Keratinocyte (primary cell): ENCODE measurements at places on chromosomes 1 and 21.
A peak's percentile ranks its signal among the peaks of the same experiment; 100 is the strongest.

- peak; percentile 79 for DNase-seq
Measured at GRCh38 chr1:151568626-151569088, 28.5 kb downstream of the TUFT1 start.

DNA sequence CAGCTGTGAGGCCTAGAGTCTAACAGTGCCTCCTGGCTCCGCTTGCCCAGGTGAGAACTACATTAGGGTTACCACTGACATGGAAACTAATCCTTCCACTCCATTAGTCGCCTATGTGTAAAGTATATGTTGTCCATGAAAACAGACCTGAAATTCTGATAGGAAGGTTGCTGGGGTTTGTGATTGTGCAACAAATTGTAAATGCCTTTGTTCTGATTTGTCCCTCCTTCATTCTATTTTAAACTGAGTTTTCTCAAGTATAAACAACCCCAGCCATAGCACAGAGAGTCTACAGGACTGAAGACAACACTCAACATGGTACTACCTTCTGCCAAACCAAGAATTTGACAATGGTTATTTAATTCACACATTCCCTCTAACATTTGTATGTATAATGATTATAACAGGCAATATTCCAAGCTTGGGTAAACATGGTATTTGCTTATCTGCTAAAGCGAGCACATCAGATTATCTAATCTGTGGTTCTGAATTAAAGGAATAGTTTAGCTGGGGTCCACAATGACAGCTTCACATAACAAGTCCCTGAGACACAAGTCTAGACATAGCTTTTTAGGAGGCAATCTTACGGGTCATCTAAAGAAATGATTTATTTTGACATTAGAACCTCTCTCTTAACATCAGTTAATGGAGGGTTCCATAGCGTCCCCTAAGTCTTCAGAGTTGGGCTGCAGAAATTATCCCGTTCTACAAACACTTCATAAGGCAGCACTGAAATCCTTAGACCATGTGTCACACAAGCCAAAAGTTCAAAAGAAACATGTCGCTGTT lies 633.0 kb downstream of the SMYD3 start:
- no peak for DNase-seq

- no peak for DNase-seq
Measured at GRCh38 chr1:166844791-166845190, 5.5 kb downstream of the POGK start.

- no peak for DNase-seq
Measured at GRCh38 chr1:207883104-207883651, 27.7 kb downstream of the CD34 start.

GRCh38 chr1:6588893-6589520 lies 9.2 kb downstream of the ZBTB48 start:
- DNase-seq: no peak

- DNase-seq: no peak
Measured at GRCh38 chr21:45401054-45401518, 3.9 kb upstream of the COL18A1 start.

DNA sequence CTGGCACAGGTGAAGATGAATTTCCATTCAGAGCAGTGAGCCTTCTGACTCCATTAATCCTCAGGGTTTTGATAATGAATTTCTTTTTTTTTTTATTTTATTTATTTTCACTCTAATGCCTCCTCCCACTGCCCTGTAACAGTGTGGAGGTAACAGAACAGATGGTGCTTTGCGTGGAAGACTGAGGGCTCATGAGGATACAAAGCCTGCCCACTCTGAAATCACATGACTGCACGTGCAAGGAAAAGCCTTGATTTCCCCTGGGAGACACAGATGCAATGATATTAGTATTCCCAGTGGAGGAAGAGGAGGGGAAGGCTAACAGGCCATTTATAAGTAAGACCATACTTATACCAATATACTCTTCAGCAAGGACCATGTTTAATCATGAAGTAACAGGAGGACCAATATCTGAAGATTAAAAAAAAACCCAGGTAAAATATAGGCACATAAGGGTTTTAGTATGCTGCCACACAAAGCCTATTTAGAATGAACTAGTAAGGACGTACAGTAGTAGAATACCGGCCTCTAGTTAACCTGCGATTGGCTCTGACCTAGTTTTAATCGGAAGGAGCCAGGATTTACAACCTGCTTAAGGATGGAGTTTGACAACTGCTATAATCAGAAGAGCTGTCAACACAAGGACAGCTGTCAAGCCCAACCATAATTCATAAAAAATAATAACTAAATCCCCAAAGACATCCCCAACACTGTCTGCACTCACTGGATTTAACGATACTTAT lies 69.6 kb downstream of the LHX4 start:
- no peak for DNase-seq

DNA sequence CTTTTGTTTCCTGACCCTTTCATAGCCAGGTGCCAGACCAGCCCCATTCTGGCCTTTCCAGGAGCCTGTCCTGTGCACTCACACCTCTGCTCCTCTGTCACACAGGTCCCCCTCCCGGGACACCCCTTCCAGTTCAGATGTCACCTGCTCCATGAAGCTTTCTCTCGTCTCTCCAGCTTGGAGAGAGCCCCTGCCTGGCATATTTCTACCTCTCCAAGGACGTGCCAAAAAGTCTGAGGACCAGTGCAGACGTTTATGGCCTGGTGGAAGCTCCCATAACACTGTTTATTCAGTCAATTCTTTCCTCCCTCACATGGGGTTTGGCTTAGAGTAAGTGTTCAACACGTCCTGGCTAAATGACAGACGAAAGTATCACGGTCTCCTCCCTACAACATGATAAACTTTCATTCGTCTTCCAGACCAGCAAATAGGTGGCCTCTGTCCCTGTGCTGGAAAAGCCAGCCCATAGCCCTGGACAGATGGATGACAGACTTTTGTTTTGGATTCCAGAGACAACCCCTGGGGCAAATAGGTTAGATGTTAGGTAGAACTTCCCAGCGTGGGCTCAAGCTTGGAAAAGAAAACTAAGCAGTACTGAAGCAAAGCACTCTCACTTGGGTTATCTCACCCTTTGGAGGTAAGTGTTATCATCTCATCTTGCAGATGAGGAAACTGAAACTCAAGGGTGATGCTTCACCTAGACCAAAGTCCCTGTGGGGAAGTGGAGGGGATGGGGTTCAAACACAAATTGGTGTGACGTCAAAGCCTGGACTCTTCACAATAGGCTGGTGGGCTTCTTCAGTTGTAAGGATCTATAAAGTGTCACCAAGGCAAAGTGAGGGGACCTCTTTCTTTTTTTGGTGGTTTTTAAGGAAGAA lies 52.9 kb upstream of the ECE1 start:
- no peak for DNase-seq

DNA sequence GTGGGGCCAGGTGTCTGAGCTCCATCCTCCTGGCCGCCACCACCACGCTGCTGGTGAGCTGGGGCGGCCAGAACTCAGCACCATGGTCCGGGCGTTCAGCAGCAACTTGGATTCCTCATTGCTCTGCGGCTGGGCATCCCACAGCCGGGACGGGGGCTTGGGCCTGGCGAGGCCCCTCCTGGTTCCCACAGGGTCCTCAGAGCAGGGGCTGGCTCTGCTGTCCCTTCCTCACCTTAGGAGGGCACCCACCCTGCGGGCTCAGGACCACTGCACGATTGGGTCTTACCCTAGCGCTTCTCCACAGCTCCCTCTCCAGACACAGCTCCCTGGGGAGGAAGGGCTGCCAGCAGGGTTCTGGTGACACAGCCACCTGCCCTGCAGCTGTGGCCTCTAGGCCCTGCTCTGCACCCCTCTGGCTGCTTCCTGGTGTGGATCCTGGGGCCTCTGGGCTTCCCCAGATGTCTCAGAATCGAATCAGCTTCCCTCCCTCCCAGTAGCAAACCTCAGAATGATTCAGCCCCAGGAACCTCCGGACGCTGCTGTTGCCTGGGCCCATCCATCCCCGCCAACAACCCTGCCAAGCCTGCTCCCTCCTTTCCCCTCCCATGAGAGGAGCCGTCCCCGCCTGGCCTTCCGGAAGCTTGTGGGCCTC lies 25.0 kb downstream of the CRYAA start:
- DNase-seq: peak; percentile 67

- DNase-seq: no peak
Measured at GRCh38 chr1:204878621-204879234, 8.1 kb downstream of the NFASC start.
